Bronchus fibroblast of lung (primary cell): ENCODE measurements at places on chromosomes 16 and 17. TPM values are rescaled to one million over a fixed set of nuclear protein-coding genes. Genes with fewer than 3 reads are reported as not detected.

SPIRE2 gene
- total RNA-seq = 0.50 and 1.9 TPM in 2 replicates

KIF2B gene
- total RNA-seq = not detected in 2 replicates

CFAP119 gene
- total RNA-seq = 2.7 and 6.2 TPM in 2 replicates

RRAD gene
- total RNA-seq = 5.4 and 7.6 TPM in 2 replicates

RBFOX1 gene
- total RNA-seq = not detected in 2 replicates

MAPT gene
- under 0.01 and 0.15 TPM in 2 replicates for total RNA-seq

MRPL28 gene
- 186 and 196 TPM in 2 replicates for total RNA-seq

PMP22 gene
- 43.0 and 51.6 TPM in 2 replicates for total RNA-seq

TLCD1 gene
- 16.8 and 20.0 TPM in 2 replicates for total RNA-seq

KRTAP4-9 gene
- not detected in 2 replicates for total RNA-seq

SEC14L5 gene
- 0.17 TPM in 1 of 2 replicates, not detected in the other for total RNA-seq

QPRT gene
- total RNA-seq = 49.1 and 53.6 TPM in 2 replicates

CDIPT gene
- total RNA-seq = 80.6 and 87.8 TPM in 2 replicates

TSPAN10 gene
- 0.34 and 0.59 TPM in 2 replicates for total RNA-seq

PTX4 gene
- 0.15 and 0.17 TPM in 2 replicates for total RNA-seq

PRSS53 gene
- total RNA-seq = 2.1 and 2.5 TPM in 2 replicates

CES5A gene
- total RNA-seq = not detected in 2 replicates
